Urinary bladder (tissue), 4 donors: ENCODE measurements at places on chromosomes 6 and 20. TPM values are rescaled to one million over a fixed set of nuclear protein-coding genes. Genes with fewer than 3 reads are reported as not detected.

ECT2L gene
- 0.21 TPM for total RNA-seq

ATP9A gene
- total RNA-seq: 25.6 TPM

TRIM31 gene
- total RNA-seq: 1.3 TPM

BHLHE23 gene
- 0.26 TPM for total RNA-seq

BMP5 gene
- total RNA-seq: 78.7 TPM

DNA sequence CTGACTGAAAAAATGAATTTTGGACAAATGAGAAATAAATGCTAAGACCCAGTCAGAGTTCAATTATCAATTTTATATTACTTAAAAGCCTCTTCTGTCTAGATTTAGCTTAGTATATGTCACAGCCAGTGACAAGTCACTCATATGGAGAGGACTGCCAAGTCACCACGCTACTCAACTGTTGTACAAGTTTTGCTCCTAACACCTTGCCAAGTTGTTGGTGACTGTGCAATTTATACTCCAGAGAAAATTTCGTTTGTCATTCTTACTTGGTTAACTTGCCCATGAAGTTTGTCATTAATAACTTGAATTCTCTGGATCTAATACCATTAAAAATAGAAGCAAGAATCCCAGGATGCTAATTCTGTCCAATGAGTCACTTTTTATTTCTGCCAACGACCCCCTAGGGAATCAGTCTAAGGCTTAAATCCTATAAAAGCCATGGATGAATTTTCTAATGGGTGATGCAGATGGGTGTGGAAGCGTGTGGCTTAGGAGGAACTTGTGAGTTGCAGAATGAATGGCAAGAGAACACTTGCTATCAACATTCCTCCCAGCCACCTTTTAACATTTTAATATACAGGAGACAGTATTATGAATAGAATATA, 30.4 kb upstream of the FBXO30 start:
- no peak for DNase-seq

DNA sequence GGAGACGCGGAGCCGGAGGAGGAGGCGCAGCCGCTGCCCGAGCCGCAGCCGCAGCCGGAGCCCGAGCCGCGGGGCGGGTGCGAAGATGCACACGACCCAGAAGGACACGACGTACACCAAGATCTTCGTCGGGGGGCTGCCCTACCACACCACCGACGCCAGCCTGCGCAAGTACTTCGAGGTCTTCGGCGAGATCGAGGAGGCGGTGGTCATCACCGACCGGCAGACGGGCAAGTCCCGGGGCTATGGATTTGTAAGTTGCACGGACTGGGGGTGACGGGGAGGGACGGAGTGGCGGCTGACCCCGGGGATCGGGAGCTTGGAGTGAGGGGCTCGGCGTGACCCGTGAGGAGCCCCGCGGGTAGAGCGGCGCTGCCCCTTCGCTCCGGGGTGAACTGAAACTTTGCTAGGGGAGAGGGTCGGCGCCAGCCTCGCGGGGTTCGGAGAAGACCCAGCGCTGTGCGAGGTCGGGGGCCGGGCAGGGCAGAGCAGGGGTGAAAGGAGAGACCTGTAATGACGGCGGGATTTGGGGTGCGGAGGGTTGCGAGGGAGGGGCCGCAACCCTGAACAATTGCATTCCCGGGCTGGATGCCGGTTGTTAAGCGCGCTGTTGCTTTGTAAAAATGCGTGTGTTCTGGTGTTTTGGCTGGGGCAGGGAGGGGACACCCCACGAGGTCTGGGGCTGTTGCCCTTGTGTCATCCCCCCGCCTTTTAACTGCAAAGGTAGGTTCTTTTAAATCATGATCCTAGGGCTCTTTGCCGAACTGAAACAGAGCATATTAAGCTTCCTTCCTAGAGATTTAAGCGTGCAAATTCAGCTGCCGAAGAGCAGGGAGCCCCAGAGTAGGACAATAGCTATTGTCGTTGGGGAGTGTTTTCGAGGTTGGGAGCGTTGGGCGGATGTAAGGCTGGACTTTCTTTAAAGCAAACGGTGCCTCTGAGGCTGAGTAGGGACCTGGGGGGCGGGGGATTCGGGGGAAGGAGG, 628 bp downstream of the RBM24 start:
- no peak for DNase-seq

- DNase-seq: peak; percentile 15
Measured at GRCh38 chr6:98487612-98488011, 346.8 kb upstream of the POU3F2 start.

GRCh38 chr6:71486461-71486860, 197.8 kb downstream of the OGFRL1 start:
- no peak for DNase-seq

GRCh38 chr6:131412960-131413830, 159.8 kb upstream of the ARG1 start:
- no peak for DNase-seq

GRCh38 chr6:155245831-155246230, 18.0 kb upstream of the CLDN20 start:
- DNase-seq: no peak

GRCh38 chr20:38987777-38988176, 25.6 kb downstream of the DHX35 start:
- no peak for DNase-seq

DNA sequence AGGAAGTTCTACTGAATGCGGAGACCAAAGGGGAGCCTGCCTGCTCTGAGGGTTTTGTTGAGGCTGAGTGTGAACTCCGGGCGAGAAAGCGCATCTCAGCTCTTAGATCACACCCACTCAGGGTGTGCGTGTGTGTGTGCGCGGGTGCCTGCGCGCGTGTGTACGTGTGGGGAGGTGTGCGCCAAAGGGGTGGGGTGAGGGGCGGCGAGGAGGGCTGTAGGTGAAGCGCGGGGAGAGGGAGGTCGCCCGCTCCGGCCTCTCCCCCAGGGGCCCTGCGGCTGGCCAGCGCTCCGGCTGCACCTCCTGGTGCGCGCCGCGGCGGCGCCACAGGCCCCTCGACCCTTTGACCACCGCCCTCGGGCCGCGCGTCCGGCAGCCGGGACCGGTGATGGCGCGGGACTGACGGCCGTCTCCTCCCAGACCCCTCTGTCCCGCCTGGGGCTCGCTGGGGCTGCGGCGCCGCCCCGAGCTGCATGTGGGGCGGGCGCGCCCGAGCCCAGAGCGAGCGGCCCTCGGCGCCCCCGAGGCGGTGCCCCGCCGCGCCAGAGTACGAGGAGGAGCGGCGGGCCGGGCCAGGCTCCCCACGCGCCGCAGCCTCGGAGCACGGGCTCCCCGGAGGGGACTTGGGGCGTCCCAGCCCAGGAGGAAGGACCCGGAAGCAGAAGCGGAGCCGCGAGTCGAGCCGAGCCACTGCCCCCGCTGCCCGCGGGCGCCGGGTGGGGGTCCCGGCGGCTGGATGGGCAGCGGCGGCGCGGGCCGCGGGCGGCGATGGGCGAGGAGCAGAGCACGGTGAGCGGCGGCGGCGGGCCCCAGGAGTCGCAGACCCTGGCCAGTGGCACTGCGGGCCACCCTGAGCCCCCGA, at the start of gene RNF217:
Gene RNF217, plus strand, starts transcription at position 661 of the 862 bp plus-strand sequence. Its CDS starts 108 bp downstream, at position 769.
- peak; percentile 32 for DNase-seq

GRCh38 chr6:113220832-113221231, 636.3 kb upstream of the MARCKS start:
- no peak for DNase-seq

DNA sequence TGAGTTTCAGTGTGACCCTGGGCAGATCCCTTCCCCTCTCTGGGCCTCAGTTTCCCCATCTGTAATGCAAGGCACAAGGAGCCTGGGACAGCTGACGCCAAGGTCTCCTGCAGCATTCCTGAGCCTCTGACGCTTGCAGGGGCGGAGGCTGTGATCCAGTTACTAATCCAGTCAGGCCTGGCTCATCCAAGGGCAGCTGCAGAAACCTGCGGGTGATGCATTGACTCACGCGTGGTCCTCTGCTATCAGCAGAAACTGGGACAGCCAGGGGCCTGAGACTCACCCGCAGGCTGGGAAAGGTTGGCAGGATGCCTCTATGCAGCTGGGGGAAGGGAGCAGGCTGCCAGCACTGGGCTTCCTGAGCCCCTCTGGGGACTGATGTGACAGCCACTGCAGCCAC, 65.0 kb upstream of the SIRPA start:
- no peak for DNase-seq

- DNase-seq: no peak
Measured at GRCh38 chr6:46509063-46509462, 17.8 kb upstream of the RCAN2 start.

DNA sequence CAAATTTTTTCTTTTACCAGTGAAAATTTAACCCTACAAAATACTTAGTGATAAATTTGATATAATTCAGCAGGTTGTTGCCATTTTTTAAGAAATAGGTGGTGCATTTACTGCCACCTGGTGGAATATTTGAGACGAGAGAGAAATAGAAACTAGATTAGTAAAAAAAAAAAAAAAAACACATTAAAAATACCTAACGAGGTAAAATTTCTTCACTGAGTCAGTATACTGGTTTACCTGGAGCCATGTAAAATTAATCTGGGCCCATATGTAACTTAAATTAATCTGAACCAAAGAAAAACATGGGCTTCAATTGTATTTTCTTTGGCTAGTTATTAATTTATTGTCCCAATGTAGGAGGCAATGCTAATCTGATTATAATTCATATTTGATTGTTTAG, 520.8 kb downstream of the EPM2A start:
- DNase-seq: no peak

DNA sequence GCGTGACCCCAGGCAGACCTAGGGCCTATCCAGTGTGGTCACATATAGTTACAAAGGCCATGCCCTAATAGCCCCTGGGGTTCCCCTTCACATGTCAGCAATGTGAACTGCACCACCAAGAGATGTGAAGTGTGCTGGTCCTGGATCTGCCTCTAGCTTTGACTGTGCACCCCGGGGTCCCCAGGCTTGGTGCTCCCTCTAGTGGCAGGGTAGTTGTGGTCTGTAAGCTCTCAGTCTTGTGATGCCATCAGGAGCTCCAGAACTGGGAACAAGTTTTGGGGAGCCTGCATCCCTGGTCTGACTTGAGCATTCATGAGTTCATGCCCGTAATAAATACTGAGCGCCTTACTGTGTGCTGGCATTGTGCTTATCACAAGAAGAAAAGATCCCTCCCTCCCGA, 143.4 kb downstream of the DHX35 start:
- DNase-seq: no peak
